ENCODE measurements at places on chromosomes 2 and 18.

- no peak for DNase-seq
Measured at GRCh38 chr2:138298120-138298814, 203.3 kb upstream of the SPOPL start.

DNA sequence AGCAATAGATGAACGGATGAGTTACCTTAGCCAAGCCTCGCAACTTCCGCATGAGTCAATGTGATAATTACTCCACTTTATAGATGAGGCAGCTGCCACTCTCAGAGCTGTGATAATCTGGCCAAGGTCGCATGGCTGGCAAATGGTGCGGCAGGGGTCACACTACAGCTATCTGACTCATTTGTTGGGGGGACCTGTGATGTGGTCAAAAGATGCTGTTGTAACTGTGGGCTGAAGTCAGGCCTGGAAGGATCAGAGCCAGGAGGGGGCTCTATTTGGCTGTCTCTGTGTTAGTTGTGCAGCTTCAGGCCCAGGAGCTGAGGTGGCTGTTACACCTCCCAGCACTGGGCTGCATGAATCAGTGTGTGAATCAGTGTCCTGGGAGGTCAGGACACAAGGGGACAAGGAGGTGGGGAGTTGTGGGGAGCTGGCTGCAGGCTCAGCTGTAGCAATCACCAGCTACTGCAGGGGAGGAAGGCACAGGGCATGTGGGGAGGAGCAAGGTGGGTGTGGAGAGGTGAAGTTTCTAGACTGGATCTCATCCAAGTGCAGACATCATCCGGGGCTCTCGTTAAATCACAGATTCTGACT lies 33.1 kb downstream of the NGEF start:
- DNase-seq = no peak

- no peak for DNase-seq
Measured at GRCh38 chr2:240308111-240308651, 127.3 kb upstream of the GPC1 start.

GRCh38 chr2:212903413-212903812 lies 248.0 kb downstream of the IKZF2 start:
- no peak for DNase-seq

DNA sequence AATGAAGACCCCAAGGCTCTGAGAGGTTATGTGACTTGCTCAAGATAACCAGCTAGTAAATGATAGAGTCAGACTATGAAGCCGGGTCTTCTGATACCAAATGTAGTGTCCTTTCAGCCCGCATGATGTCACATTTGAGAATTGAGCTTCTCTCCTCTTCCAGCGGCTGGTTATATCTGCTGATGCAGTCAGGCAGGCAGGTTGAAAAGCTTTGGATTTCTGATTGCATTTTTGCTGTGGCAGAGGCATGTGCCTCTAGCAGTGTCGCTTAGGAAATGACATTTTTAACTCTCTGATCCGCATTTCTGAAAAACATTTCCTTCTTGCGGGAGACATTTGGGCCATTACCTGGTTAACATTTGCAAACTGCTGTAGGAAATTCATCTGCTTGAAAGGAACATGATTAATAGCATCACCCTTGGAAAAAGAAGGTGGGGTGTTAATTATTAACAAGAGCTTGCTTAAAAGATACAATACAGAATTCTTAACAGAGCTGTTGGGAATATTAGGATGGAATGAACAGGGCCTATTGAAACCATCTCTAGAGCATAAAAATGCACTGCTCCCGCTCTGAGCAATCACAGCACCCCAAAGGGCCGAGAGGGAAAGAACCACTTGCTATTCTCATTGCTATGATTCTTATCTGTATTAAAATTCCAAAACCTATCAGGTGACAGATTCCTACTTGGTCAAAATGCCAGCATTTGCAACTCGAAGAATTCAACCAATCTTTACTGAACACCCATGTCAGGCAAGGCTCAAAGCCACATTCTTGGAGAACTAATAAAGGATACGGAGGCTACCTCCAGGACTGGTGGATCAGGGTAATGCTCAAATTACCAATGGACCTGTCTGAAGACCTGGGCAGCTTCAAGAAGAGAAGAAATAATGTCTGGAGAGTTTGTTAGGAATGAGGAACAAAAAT lies 25.9 kb downstream of the MRO start:
- DNase-seq = no peak

DNA sequence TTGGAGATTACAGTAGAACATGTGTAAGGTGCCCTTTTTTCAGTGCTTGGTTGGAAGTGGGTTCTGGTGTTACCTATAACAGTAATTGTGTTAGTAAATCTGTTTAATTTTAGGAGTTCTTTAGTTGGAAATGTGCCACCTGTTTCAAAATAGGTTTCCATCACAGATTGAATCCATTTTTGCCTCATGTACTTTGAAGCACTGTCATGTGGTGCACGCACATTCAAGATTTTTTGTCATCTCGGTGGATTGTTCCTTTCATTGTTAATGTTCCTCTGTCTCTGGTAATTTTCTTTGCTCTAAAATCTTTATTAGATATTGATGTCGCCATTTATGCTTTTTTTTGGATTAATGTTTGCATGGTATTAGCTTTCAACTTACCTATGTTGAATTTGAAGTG lies 1.3 kb downstream of the ATP9B start:
- no peak for DNase-seq

GRCh38 chr2:15031745-15032240 lies 399.3 kb downstream of the LRATD1 start:
- DNase-seq = no peak

DNA sequence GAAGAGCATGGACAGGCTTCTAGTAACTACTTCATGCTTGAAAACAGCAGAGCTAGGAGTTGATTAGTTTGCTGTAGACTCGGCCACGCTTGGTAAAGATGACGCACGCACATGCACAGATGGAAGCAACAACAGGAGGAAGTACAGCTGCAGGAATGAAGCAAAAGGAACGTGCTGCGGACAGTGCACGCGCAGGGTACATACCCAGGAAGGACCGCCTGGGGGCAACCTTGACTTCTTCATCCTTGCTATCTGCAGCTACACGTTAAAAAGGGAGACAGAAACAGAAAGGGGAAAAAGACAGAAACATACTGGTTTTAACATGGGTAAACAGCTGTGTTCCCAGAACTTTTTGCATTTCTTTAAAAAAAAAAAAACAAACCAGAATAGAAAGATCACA lies 17.7 kb downstream of the SLC66A2 start:
- no peak for DNase-seq

- no peak for DNase-seq
Measured at GRCh38 chr2:218024871-218025270, 22.1 kb upstream of the TNS1 start.

DNA sequence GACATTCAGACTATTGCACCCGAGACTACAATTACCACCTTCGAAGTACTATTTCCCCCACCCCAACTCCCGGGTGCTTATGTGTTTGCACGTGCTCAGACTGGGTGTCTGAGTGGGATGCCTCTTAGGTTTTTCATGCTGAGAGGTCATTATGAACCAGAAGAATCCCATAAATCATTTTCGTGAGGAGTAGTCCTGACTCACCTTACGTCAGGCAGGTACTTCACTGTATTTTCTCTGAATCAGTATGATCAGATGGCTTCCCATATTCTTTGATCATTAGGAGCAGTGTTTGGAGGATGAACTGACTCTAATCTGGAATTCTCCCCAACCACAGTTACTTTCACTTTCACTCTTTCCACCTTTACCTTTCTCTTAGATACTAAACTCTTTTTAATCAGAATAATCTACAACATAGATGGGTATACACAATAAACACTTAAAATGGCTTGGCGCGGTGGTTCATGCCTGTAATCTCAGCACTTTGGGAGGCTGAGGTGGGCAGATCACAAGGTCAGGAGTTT lies 38.4 kb upstream of the STAT4 start:
- DNase-seq = peak; percentile 10

DNA sequence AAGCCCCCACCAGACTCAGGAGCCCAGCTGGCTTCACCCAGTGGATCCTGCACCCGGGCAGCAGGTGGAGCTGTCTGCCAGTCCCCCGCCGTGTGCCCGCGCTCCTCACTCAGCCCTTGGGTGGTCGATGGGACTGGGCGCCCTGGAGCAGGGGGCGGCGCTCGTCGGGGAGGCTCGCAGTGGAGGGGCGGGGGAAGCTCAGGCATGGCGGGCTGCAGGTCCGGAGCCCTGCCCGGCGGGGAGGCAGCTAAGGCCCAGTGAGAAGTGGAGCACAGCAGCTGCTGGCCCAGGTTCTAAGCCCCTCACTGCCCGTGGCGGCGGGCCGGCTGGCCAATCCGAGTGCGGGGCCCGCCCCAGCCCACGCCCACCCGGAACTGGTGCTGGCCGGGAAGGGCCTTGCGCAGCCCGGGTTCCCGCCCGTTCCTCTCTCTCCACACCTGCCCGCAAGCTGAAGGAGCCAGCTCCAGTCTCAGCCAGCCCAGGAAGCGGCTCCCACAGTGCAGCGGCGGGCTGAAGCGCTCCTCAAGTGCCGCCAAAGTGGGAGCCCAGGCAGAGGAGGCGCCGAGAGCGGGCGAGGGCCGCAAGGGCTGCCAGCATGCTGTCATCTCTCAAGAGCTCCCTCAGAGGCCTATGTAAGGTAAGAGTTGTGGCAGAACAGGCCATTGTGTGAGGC lies 1307.8 kb upstream of the TMEFF2 start:
- DNase-seq = no peak

- no peak for DNase-seq
Measured at GRCh38 chr2:44192646-44193045, 24.0 kb downstream of the PPM1B start.

- DNase-seq = no peak
Measured at GRCh38 chr18:57931038-57931437, 113.0 kb upstream of the NEDD4L start.

GRCh38 chr2:105999211-105999989 lies 194.7 kb downstream of the UXS1 start:
- DNase-seq = no peak

DNA sequence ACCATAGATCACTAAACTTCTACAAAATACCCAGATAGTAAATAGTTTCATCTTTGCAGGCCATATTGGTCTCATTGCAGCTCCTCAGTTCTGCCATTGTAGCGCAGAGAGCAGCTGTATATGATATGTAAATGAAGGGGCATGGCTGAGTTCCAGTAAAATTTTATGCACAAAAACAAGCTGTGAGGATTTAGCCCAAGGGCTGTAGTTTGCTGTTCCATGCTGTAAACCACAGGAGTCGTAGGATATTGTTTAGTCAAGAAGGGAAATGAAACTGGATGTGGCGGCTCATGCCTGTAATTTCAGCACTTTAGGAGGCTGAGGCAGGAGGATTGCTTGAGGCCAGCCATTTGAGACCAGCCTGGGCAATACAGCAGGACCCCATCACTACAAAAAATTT lies 83.0 kb downstream of the MGAT5 start:
- no peak for DNase-seq

GRCh38 chr2:168053676-168054075 lies 193.7 kb downstream of the STK39 start:
- no peak for DNase-seq

Measured in NCI-H1417 treated with DMSO at 0.1 percent for 48 hours (cell line).